ENCODE measurements at places on chromosomes 2 and 18.

DNA sequence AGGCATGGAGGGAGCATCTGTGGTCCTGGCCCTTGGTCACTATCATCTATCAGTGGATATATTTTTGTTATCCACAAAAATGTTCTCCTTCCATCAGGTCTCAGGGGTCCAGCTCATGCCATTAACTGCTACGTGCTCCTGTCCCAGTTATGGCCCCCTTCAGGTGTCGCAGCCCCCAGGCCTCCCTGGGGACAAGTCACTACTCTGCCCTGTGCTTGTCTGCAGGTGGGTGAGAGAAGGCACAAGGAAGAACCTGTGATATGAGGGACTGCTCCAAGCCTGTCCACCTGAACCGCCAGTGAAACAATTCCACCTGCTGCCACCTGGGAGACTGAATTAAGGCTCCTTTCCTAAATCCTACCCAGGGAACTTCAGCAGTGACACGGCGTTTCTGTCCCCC is 229.6 kb upstream of the ID2 start:
- no peak overlapping the region for H3K4me3 ChIP-seq
- peaks cover 42% of the 10 kb centered on the region for H3K4me1 ChIP-seq
- H3K27me3 ChIP-seq = no peaks in the 10 kb centered on the region

GRCh38 chr2:86616502-86616901 is 7.2 kb downstream of the RNF103 start:
- H3K4me1 ChIP-seq = peaks cover 12% of the 10 kb centered on the region
- DNase-seq = no peak
- no peak overlapping the region for H3K27ac ChIP-seq

DNA sequence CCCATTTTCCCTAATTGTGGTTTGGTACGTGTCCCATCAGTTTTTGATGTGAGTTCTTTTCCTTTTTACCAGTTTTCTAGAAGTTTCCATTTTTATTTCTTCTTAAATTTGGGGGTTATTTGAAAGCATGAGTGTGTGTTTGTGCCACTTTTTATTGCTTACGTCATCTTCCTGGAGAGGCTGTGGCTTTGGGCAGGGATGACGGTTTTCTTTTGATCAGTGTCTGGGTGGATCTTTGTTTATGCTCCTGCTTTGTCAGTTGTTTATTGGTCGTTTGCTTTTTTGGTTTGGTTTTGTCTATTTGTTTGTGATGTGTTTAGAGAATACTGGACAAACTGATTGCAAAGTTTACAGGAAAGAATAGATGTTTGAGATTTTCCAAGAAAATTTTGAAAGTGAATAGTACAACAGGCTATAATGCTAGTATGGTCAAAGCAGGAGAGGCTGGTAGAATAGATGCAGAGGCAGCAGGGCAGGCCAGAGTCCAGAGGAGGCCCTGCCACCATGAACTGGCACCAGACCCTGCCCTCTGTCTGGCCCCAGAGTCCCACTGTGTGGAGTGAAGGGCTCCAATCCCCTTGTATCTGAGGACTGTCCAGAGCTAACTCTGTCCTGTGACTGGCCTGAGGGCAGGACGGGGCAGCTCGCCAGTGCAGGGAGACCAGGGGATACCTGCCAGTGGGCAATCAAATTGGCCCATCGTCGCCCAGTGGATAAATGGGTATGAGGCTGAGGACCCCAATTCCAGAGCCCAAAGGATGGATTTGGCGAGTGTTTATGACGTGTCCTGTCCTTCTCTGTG is 23.4 kb upstream of the SNED1 start:
- H3K4me3 ChIP-seq = no peak overlapping the region
- H3K36me3 ChIP-seq = no peaks in the 10 kb centered on the region
- no peak for DNase-seq
- H3K4me1 ChIP-seq = no peaks in the 10 kb centered on the region
- H3K27ac ChIP-seq = no peak overlapping the region

- no peak for DNase-seq
- H3K27me3 ChIP-seq = no peaks in the 10 kb centered on the region
- no peak overlapping the region for H3K4me3 ChIP-seq
- no peaks in the 10 kb centered on the region for H3K4me1 ChIP-seq
- no peak overlapping the region for H3K27ac ChIP-seq
Observed at GRCh38 chr18:28455971-28456370, 279.0 kb upstream of the CDH2 start.

- H3K27ac ChIP-seq = no peak overlapping the region
- no peaks in the 10 kb centered on the region for H3K27me3 ChIP-seq
- peaks cover 4% of the 10 kb centered on the region for H3K36me3 ChIP-seq
- H3K4me1 ChIP-seq = peaks cover 11% of the 10 kb centered on the region
- no peak for DNase-seq
Observed at GRCh38 chr18:49838381-49838780, 25.0 kb upstream of the ACAA2 start.

DNA sequence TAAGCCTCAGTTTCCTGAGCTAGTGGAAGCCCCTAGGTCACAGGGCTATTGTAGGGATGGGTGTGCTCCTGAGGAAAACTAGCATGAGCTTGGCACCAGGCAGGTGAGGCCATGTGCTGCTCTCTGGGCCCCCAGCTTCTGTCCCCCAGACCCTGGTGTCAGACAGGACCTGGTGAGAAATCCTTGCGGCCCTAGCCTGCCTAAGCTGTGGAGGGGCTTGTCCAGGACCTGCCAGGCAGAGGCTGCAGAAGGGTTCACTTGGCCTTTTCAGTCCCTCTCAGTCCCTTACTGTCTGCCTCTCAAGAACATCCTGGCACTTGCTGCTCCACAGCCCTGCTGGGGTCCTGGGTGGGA is 58.4 kb downstream of the ZFP36L2 start:
- H3K36me3 ChIP-seq = no peaks in the 10 kb centered on the region
- no peaks in the 10 kb centered on the region for H3K27me3 ChIP-seq
- no peak overlapping the region for H3K4me3 ChIP-seq
- H3K4me1 ChIP-seq = peaks cover 32% of the 10 kb centered on the region

- peaks cover 11% of the 10 kb centered on the region for H3K4me1 ChIP-seq
- no peak overlapping the region for H3K27ac ChIP-seq
- H3K27me3 ChIP-seq = no peaks in the 10 kb centered on the region
- no peak for DNase-seq
Observed at GRCh38 chr18:62102221-62102620, 84.6 kb downstream of the PIGN start.

DNA sequence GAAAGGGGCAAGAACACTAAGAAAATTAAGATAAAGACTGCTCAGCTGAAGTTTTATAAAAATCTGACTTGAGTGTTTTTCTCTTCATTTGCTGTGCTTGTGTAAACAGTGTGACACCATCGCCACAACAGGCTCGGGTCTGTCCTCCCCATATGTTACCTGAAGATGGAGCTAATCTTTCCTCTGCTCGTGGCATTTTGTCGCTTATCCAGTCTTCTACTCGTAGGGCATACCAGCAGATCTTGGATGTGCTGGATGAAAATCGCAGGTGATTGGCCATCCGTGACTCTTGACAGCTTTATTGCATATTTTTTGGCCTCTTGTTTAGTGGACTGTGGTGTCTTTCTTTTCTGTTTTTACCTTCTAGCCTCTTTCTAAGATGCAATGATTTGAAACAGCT is 22.1 kb downstream of the MFF start:
- H3K4me3 ChIP-seq = no peak overlapping the region
- peaks cover 25% of the 10 kb centered on the region for H3K36me3 ChIP-seq
- no peak overlapping the region for H3K27ac ChIP-seq
- no peak for DNase-seq
